ENCODE measurements at places on chromosomes 7 and 10.

DNA sequence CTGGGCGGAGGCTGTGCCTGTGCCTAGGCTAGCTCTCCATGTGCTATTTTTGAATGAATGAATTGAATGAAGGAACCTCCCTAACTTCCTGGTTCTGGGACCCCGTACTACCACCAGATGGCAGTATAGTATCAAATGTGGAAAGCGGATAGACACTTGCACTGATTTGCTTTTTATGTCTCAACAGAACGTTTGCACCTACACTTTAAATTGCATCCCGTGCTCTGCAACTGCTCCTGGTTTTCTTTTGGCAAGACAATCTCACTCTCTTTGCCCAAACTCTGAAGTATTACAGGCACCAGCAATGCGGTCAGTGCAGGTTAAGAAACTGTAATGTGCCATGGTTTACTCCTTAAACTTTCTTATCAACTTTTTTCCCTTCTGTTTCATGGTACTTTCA is 6.5 kb downstream of the FZD8 start:
- DNase-seq: peak; percentile 43

- no peak for DNase-seq
Measured at GRCh38 chr10:72889391-72889831, 4.1 kb upstream of the OIT3 start.

DNA sequence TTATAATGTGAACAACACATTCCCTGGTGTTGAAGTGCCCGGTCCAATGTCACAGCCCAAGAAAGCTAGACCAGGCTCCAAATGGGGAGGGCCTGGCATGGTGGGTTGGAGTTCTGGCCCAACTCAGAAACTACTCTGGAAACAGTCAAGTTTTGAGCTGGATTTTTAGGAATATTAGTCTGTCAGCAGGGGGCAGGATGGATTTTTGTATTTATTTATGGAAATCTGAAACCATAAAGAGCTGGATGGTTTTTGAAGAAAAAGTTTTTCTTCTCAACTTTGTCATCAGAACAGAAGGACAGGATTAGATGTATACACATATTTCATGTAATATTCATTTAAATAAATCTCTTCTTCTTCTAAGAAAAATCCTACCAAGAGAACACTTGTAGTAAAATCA is 97.5 kb downstream of the POU6F2 start:
- no peak for DNase-seq

- DNase-seq: no peak
Measured at GRCh38 chr7:88437132-88437531, 130.4 kb upstream of the STEAP4 start.

- DNase-seq: no peak
Measured at GRCh38 chr10:34791947-34792346, 23.1 kb downstream of the PARD3 start.

DNA sequence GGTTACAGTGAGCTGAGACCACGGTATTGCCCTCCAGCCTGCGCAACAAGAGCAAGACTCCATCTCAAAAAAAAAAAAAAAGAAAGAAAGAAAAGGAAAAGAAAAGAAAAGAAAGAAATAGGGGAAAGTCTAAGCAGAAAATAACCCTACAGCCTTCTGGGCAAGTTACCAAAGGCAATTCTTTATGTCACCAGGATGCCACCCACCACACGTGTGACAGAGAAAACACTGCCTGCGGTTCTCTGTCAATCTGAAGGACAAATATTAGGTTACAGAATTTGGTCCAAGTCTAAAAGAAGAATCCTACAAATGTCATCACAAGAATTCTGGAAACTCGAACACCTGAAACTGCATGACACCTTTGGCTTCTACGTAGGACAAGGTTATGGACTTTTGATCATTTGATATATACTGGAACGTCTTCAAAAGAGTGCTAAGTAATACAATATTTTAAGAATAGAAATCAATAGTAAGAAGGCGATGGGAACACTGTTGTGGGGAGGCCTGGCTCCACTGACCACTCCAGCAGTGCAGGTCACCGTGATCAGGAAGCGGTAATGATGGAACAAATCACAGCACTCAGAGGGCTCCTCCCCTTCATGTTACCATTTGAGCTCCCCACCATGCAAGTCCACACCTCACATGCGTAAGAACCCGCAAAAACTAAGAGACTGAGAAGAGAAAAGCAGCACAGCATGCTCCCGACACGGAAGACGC is 75.8 kb downstream of the MAD1L1 start:
- DNase-seq: no peak

GRCh38 chr10:114103284-114103683 is 59.6 kb downstream of the ADRB1 start:
- DNase-seq: no peak

DNA sequence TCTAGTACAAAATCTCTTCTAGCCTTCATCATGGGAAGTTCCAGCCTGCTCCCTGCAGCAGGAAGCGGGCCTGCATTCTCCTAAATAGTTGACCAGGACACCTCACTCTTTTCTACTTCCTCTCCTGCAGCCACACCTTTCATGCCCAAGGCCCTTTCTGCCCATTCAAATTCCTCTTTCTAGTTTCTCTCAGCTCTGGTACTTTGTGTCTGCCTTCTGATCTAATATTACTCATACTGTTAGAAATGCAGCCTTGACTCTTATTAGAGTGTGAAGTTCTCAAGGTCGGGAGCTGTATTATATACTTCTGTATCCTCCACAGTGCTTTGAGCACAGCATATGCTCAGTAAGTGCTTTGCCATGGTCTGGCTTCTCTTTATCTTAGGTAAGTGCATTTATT is 103.1 kb downstream of the PRKCQ start:
- no peak for DNase-seq

DNA sequence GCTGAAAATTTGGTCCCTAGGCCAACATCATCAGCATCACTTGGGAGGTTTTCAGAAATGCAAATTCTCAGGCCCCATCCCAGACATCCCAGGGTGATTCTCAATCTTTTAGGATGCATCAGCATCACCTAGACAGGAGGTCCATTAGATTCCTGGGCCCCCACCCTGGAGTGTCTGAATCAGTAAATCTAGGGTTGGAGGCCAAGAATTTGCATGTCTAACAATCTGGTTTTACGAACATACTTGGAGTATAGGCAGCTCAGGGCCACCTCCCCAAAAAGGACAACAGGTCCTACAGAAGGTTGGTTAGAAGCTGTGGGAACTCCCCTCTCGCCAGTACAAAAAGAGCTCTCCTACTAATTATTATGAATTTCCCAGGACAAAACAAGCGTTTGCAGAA is 15.5 kb downstream of the ZC3HAV1 start:
- no peak for DNase-seq

- DNase-seq: no peak
Measured at GRCh38 chr7:18283045-18283444, 212.5 kb upstream of the HDAC9 start.

GRCh38 chr7:25359471-25360059 is 131.3 kb upstream of the NPVF start:
- no peak for DNase-seq

- DNase-seq: no peak
Measured at GRCh38 chr10:71251319-71251718, 38.9 kb downstream of the UNC5B start.

Measured in head of caudate nucleus (tissue), 42 donors.